ENCODE measurements at places on chromosomes 2 and 18. TPM values are rescaled to one million over a fixed set of nuclear protein-coding genes. Genes with fewer than 3 reads are reported as not detected.

GRCh38 chr2:4356109-4356508 lies 652.7 kb downstream of the DCDC2C start:
- DNase-seq = no peak

GRCh38 chr2:188079196-188079595 lies 212.5 kb upstream of the GULP1 start:
- no peak for DNase-seq

DNA sequence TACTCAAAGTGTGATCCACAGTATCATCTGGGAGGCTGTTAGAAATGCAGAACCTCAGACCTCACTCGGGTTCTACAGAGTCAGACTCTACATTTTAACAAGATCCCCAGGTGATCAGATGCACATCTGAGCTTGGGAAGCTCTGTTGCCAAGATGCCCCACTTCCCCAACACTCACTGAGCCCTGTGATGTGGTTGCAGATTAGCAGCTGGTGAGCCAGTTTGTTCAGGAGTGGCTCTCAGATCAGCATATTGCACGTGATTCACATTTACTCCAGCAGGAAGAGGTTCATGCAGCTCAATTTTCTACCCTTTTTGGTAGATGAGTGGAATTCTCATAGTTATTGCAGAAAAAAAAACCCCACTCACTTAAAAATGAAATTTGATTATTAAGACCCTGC lies 96.4 kb downstream of the VIT start:
- no peak for DNase-seq

- no peak for DNase-seq
These were observed 55.8 kb downstream of the TTC27 start for GRCh38 chr2:32683520-32684086.

NPAS2 gene
- polyA plus RNA-seq = 17.3 TPM

GRCh38 chr2:156457523-156458517 lies 21.6 kb downstream of the GPD2 start:
- no peak for DNase-seq

DNA sequence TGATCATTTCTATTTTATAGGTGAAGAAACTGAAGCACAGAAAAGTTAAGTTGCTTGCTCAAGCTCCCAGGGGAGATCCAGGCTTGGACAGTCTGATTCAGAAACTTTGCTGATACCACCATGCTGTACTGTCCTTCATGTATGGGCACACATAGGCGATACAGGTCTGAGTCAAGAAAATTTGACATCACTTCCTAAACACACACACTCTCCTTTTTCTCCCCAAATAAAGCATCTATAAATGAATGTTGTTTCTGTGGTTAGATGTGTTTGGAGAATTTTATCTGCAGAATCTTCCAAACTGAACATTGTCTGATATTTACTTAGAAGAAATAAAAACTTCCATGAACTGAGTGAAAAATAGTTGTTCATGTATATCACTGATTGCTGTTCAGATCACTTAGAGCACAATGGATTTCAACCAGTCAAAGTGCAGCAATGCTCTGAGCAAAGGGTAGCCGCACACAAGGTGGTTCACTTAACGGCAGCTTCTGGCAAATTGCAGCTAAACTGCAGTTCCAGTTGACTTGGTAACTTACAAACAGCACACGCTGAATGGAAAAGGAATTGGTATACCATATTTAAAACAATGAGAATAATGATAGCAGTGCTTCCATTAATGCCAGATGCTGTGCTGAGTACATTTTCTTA lies 10.0 kb upstream of the AGFG1 start:
- no peak for DNase-seq

Measured in psoas muscle (tissue), 8 donors.